HCT116 (cell line): ENCODE measurements at places on chromosomes 11 and 22.

DNA sequence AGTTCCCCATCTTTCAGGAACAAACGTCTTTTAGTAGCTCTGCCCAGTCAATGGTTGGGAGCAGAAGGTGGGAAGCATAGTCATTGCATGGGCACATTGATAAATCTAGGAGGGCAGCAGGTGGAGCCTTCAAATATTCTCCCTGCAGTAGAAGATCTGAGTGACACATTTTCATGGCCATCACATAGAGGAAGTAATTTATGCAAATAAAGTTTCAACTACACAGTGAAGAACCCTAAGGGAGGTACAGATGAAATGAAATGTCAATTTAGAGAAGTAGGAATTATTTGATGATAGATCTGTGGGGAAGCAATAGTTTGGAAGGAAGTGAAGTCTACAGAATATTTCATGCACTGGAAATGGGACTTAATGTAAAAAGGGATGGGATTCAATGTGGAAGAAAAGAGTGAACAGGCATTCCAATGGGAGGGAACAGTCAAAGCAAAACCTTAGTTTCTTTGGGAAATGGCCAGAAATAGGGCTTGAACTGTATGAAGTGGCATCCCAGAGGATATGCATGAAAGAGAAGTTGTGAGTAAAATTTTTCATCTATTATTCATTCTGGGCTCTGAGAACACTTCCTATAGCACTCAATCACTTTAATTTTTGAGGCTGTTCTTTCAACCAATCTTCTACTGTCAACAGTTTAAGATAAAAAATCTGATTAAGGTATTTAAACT is 256.2 kb upstream of the LUZP2 start:
- no peak for DNase-seq

DNA sequence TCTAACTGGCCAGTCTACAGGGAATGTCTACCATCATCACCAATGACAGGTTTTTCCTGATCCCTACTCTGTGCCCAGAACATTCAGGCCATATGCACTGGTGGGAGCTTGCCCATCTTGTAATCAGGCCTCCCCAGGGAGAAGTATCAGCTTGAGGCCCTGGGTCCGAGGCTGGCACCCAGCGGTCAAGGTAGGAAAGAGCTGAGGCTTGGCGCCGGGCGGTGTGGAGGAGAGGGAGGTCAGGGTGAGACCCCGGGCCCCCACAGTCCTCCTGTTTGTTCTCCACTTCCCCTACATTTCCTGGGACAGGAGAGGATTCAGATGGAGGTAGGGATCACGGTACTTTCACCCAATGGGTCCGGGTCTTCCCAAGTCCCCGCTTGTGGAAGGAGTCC is 15.5 kb downstream of the TSKU start:
- no peak for DNase-seq

DNA sequence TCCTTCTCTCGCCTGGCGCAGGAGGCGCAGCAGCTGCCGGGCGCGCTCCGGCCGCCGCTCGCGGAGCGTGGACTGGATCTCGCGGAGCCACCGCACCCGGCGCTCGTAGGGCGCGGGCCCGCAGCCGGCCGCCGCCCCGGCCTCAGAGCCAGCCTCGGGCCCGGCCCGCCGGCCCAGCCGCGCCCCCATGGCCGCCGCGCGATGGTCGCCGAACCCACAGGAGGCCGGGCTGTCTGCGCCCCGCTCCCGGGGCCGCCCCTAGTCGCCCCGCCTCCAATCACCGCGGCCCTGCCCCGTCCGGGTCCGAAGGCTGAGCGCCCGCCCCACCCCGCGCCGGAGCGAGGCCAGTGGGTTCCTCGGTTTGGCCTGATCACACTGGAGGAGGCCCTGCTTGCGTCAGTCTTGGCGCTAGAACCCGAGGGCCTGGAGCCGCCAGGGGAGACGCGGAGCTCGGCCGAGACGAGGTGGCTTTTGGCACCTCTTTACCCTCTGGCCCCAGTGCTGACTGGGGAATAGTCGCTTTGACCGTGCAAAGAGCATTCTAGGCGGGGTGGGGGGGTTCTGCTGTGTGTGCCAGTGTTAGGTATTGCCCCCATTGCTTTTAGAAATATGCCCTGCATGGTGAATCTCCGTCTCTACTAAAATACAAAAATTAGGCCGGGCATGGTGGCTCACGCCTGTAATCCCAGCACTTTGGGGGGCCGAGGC is at the start of gene LRRC75B:
LRRC75B (minus strand) TSS at position 223 of the 708 bp plus-strand sequence; CDS start at position 189, 34 bp downstream.
- peak; percentile 47 for DNase-seq

GRCh38 chr11:62026739-62027370 is 59.4 kb upstream of the FTH1 start:
- DNase-seq = no peak

- DNase-seq = no peak
Observed at GRCh38 chr11:87128372-87128771, 90.6 kb downstream of the TMEM135 start.

DNA sequence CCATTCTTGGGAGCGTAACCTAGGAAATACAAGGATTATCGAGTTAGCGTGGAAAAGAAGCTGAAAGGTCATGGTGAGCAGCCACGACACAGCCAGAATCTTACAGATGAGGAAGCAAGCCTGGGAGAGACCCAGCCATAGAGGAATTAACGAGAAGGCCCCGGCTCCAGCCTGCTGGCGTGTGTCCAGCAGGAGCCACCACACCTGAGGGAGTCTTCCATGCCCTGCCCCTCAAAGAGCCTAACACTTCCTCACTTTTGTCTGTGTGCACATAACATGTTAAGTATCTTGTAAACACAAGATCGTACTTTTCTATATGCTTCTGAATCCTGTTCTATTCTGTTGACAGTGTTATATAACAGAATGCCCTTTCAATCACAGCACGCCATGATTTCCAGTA is 18.1 kb downstream of the CECR2 start:
- no peak for DNase-seq

DNA sequence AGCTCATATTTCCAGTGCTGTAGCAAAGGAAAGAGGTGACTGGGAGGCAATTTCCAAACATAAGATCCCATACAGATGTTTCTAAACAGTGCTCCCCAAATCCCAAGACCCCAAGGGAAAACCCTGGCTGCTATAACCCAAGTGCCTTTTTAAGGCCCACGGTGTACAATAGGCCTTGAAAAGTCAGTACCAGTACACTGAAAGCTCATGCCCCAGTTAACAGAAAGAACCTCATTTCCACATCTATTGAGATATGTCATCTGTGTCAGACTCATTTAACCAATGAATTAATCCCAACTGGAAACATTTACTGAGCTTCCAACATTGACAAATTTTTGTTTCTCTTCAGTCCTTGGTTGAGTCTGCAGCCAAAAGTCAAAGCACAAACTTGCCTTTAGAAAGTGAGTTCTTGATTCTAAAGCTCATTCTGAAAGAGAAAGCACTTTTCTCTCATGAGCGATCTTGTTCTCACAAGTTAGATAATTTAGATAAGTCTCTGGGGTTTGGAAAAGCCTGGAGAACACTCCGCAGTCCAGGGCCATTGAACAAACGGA is 239.8 kb upstream of the ARHGAP20 start:
- no peak for DNase-seq

DNA sequence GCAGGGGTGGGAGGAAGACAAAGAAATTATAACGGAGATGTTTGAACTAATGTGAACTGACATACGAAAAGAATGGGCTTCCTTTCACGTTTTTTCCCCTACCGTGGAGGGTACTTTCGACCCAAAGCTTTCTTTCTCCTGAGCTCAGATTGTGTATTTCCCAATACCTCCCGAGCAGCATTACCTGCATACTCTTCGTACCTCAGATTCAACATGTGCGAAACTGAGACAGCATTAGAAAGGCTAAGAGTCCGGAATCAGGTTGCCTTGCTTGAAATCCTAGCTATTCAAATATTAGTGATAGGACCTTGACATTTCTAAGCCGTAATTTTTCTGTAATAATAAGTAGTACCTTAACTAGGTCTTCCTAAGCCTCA is 778 bp upstream of the PAK1 start:
- DNase-seq = no peak

DNA sequence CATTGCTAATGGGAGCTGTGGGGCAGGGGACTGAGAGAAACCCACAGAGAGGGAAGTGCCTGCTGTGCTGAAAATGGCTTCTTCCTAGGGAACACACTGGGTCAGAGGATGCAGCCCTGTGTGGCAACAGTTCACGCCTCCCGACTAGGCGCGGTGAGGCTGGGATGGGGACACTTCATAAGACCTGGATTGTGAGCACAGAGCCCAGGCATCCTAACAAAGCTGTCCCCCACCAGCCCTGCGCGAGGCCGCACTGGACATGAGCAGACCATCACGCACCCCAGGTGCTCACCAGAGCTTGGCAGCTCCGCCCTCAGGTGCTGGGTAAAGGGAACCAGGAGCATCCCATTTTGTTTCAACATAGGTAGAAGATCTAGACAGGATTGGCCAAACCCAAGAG is 1.8 kb upstream of the KRTAP5-4 start:
- no peak for DNase-seq

DNA sequence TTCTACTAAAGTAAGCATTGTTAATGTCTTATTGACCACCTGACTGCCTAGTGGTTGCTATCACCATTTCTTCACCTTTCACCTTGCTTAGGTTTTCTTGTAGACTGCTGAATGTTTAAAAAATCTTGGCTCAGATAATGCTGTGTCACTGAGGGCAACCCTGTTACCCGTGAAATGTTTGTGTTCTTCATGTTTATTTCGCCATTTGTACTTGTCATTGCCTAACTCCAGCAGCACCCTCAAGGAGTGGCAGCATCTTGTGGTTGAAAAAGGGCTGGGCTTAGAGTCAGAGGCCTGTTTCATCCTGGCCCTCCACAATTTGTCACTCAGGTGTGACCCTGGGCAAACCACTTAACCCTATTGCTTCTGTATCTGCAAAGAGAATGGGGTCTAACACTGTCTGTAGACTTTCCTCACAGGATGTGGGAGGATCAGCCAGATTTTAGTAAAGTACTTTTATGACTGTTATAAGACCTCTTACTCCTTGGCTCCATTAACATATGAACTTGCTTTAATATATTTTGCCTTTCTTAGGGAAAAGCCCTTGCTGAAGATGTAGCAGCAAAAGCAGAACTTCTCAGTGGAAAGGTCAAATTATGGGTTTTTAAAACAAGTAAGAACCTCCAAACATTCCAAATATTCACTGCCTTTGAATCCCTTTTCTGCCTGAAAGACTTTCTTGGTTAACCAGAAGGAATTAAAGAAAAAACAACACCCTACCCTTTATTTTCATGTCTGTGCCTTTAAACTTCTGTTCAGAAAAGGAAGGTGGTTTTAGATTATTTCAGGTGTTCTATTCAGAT is 154.5 kb upstream of the C11orf87 start:
- no peak for DNase-seq

- DNase-seq = no peak
Observed at GRCh38 chr11:34566208-34566551, 52.6 kb upstream of the ELF5 start.

DNA sequence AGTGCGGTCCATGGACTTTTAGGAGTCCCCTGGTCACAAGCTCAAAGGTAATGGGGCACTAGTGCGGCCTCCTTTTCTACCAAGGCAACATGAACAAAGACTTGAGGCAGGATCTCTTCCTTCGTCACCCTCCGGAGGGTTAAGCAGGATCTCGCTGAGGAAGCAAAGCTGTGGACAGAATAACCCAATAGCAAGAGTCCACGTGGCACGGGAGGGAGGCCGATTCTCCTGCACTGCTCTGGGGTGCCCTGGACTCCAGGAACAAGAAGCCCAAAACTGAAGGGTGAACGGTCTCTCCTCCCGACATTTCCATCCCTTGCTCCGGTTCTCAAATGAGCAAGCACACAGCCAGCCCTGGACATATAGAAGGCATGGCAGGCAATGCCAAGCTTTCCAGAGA is 20.7 kb downstream of the MYH9 start:
- DNase-seq = no peak

- DNase-seq = peak; percentile 28
Observed at GRCh38 chr11:63635762-63636465, 21.7 kb upstream of the PLAAT3 start.

DNA sequence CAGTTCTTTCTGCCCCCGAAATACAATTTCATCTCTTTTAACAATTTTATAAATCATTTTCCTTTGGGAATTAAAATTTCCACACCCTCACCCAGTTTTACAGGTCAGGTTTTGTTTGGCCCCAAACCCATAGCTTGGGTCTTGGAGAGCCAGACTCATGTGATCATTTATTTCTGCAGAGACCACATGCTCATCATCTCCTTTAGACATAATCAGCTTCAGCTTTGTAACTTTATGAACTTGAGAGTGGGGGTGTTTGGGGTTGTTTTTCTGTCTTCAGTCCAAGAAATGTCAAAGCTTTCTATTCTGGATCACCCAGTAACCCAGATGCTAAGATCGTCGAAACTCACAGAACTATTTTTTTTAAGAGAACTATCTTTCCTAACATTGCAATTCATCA is 70.9 kb downstream of the DBX1 start:
- DNase-seq = no peak

- DNase-seq = no peak
Observed at GRCh38 chr11:2911785-2912391, 17.3 kb downstream of the PHLDA2 start.

DNA sequence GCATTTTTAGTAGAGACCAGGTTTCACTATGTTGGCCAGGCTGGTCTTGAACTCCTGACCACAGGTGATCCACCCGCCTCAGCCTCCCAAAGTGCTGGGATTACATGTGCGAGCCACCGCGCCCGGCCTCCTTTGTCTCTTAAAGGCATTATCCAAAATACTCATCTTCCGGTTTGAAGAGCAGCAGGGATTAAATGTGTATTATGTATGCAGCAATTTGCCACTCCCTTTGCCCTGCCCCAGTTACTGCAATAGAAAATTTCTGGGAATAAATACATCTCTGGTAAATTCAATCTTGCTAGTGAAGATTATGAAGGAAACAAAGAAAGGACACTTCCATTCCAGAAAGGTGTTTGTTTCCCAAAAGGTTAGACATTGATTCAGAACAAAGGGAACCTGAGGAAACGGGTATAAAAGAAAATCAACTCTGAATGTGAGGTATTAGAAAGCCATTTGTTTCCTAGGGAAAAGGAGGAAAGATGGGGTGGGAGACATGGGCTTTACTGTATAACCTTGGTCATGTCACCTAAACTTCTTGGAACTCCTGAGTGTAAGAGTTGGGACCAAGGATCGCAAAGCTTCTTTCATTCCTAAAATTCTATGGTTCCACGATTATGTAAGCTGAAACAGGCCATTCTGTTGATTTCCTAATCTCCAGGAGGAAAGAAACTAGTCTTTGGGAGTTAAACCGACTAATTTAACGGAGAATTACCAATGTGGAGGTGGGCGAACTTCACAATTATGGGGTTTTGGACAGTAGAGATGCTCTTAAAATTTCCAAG is 959 bp upstream of the HIPK3 start:
- no peak for DNase-seq

- no peak for DNase-seq
Observed at GRCh38 chr22:19688301-19689290, 25.7 kb upstream of the SEPTIN5 start.

GRCh38 chr11:102610200-102610599 is 14.9 kb downstream of the MMP20 start:
- DNase-seq = no peak

- DNase-seq = no peak
Observed at GRCh38 chr22:39325392-39325932, 6.0 kb upstream of the RPL3 start.

- no peak for DNase-seq
Observed at GRCh38 chr22:45692549-45692948, 20.9 kb downstream of the ATXN10 start.

- DNase-seq = no peak
Observed at GRCh38 chr22:24875862-24876506, 70.0 kb downstream of the SGSM1 start.

GRCh38 chr11:64996710-64997380 is at the start of gene BATF2:
BATF2 (minus strand) TSS chr11:64996971; CDS start chr11:64996914, 57 bp downstream.
- DNase-seq = peak; percentile 50

- DNase-seq = no peak
Observed at GRCh38 chr11:120517801-120518291, 6.3 kb downstream of the GRIK4 start.

- DNase-seq = no peak
Observed at GRCh38 chr22:29702000-29702930, 17.5 kb upstream of the CABP7 start.

GRCh38 chr22:48954781-48955311 is 872.8 kb downstream of the BRD1 start:
- no peak for DNase-seq
